ENCODE measurements at places on chromosomes 5 and 9. TPM values are rescaled to one million over a fixed set of nuclear protein-coding genes. Genes with fewer than 3 reads are reported as not detected.

GRCh38 chr9:37760416-37761161 lies 7.0 kb downstream of the TRMT10B start:
- no peak for DNase-seq

DNA sequence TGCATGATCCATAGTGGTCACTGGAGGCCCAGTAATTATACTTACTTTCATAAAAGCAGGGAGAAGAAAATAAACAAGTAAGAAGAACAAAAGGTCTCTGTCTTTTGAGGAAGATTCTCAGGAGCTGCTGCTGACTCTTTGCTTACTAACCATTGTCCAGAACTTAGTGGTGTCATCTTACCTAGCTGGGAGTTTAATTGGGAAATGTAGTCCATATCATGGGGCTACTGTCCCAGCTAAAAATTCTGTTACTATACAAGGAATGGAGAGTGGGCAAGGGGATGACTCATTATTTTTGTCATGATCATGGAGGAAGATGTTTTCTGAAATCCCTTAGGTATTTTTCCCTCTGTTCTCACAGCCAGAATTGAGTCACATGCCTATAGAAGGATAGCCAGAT lies 639.3 kb downstream of the MTRR start:
- DNase-seq, result no peak

DNA sequence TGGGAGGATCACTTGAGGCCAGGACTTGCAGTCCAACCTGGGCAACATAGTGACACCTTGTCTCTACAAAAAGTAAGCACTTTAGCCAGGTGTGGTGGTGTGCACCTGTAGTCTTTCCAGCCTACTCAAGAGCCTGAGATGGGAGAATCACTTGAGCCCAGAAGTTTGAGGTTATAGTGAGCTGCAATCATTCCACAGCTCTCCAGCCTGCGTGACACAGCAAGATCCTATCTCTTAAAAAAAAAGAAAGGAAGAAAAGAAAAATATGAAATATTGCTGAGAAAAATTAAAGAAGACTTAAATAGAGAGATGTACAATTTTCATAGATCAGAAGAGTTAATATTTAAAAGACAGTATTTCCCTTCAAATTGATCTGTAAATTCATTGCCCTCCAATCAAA lies 76.4 kb downstream of the SMIM15 start:
- no peak for DNase-seq

- DNase-seq, result no peak
These were observed 248.6 kb downstream of the RFX3 start for GRCh38 chr9:3277200-3277599.

- DNase-seq, result no peak
These were observed 68.5 kb downstream of the GHR start for GRCh38 chr5:42491699-42492098.

- no peak for DNase-seq
These were observed 570.6 kb upstream of the KLF4 start for GRCh38 chr9:108060175-108060574.

DNA sequence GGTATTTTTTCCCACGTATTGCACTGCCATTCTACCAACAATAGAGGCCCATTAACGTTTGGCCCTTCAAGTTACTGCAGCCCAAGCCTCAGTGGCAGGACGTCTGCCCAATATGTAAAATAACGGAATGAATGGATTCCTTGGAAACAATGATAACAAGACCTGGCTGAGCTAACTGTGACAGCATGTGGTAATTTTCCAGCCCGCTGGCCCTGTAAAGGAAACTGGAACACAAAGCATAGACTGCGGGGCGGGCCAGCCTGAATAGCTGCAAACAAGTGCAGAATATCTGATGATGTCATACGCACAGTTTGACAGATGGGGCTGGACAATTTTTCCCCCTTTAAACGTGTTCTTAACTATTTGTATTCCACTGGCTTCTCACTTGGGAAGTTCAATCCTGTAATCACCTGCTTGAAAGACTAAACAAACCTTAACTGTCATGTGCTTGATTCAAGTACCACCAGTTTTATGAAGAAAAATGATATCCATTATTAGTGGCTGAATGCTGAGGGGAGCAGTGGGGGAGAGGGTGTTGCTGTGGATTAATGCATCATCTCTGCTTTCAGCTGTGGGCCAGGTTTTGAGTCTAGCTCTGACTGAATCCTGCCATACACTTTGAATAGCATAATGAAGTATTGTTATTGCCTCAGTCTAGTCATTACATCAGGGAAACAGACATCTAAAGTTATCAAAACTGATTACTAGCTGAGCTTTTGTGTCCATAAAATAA lies 323.9 kb downstream of the TMEM161B start:
- DNase-seq, result no peak

The RGS14 gene
- 56.3 TPM for polyA plus RNA-seq

The PKD2L2 gene
- not detected for polyA plus RNA-seq

- no peak for DNase-seq
These were observed 12.6 kb upstream of the TTC23L start for GRCh38 chr5:34826347-34826746.

The CNTNAP3 gene
- polyA plus RNA-seq, result 0.99 TPM

DNA sequence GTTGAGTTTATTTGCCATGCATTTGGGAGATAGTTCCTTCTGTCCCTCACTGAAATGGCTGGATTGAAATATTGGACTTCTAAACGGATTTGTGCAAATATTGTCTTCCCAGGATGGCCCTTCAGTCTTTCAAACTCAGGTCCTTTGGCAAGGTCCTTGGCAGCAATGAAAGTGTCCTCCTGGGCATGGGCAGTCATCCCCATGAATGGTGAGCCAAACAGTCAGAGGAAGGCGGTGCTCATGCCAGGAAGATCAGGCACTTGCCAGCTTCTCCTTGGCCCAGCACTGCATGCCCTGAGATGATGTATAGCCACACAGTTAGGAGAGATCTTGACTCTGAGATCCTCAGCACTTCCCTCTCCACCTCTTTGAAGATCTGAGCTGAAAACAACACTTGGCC lies 221.4 kb upstream of the KLF4 start:
- no peak for DNase-seq

- DNase-seq, result no peak
These were observed 16.9 kb downstream of the SLC25A48 start for GRCh38 chr5:135851186-135851914.

DNA sequence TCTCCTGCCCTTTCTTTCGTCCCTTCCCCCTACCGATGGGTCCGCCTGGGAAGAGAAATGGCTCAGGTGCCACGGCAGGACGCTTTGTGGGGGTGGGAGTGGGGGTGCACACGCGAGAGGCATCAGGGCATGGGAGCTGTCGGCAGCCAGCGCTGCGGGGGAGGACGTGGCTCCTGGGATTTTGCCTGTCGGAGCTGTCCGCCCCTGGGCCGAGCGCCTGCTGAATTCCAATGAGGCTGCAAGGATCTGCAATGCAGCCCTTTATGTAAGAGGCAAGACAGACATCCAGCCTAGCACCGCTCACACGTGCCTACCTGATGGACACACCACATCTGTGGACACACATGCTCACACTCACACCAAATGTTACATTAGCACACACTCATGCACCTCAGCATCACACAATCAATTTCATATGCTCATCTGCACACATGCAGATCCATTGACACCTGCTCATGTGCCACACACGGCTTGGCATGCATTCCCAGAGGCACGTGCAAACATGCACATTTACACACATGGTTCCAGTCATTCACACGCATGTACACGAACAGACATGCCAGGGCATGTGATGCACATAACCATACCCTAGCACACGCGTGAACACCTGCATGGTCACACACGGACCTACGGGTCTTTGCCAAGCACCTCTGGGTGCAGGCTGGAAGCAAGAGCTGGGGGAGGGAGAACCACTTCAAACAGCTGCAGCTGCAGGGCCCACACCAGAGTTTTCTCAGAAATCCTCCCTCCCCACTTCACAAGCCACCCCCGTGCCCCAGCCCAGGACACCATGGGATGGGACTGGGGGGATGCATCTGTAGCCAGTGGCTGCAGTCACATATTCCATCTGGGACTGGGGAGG lies 1.4 kb downstream of the GRIN1 start:
- no peak for DNase-seq

The PCDHB14 gene
- polyA plus RNA-seq, result 2.0 TPM

The RANBP17 gene
- polyA plus RNA-seq, result 2.0 TPM

- DNase-seq, result peak; percentile 19
These were observed 87.0 kb upstream of the NR5A1 start for GRCh38 chr9:124594225-124594624.

The ISOC1 gene
- 29.3 TPM for polyA plus RNA-seq

The LCN9 gene
- not detected for polyA plus RNA-seq

GRCh38 chr5:134240421-134240962 lies 14.6 kb upstream of the PPP2CA start:
- DNase-seq, result peak; percentile 84

The STC2 gene
- 2.1 TPM for polyA plus RNA-seq

The SPINK7 gene
- 1.8 TPM for polyA plus RNA-seq

DNA sequence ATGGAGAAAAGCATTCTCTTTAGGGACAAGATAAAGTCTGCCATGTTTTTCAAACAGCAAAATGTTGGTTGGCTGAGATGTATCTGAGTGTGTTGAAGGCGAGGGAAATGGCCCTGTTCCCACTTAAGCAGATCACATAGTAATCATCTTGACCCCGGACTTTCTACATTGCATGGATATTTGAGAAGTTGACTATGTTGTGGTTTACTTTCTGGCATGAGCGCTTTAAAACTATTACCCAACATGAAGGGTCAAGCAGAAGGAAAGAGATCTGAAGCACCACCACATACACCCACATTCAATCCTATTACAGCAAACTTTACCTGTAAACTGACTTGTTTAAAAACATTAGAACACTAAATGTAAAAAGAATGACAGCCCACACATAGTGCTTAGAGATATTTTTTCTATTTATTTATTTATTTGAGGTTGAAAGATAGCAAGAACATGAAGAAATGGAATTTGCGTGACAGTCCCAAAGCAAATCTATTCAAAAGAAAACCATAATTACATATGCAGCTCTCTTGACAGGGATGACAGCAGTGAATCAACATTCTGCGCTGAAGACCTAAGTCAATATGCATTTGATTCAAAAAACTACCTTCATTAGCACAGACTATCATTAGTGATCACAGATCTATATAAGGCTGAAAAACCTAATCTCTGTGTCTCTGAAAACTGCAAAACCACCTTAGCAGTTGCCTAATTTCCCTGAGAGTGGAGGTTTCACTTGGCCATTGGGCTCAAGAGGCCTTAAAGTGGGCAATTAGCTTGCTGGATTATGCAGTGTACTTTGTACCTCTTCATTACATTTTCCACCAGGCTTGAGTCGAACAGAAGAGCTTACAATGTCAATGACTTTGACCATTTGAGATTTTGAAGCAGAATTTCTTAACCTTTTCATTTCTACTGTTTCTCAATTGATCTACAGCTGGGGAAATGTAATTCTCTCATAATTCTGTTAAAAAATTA lies 195.0 kb downstream of the PDE4D start:
- DNase-seq, result no peak

The PCDHGA4 gene
- 0.13 TPM for polyA plus RNA-seq

DNA sequence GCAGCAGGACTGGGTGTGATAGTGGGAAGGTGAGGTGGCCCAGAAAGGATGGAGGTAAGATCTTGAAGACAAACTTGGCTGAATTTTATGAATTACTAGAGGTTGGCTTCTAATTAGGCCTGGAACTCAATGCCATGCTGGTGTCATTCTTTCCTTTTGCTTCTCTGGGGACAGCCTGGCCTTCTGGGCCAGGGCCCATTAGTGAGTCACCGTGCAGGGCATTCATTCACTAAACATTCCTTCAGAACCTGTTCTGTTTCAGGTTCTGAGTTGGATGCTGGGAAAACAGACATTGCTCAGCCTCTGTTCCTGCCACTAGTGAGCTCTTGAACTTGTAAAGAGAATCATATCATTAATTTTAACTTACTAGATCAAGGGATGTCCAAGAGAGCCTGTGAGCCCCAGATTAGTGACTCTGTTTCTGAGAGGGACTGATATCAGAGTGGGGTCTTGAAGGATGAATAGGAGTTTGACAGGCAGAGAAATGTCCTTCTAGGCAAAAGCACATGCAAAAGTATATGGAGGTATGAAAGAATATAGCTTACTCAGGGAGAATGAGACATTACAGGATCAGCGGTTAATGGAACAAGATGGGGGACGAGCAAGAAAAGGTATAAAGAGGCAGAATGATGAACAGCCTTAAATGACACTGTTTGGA lies 66.5 kb downstream of the LHX2 start:
- no peak for DNase-seq

DNA sequence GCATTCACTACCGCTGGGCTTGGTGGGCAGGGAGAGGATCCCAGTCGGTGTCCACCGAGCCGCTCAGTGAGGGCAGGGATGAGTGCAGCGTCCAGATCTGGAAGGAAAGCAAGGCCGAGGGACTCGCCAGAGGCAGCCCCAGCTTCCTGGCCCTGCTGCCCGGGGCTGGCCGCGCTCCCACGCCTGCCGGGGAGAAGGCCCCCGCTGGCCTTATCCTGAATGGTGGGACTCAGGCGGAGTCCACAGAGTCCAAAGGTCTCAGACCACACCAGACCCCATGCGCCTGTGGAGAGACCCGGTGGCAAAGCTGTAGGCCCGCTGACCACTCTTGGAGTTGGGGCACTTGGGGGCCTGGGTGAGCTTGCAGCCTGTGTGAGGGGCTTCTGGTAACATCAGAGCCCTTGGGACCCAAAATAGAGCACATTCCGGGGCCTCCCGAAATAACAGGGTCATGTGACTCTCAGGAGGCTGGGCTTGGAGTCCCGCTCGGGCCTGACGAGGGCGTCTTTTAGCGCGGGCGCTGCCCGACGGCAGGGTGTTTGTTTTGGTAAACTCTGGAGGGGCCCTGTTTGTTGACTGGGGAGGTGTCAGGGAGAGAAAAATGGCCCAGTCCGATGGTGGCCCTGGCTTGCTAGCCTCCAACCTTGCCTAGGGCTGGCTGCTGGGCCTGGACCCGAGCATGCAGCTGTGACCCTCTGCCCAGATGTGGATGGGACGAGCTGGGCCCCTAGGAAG lies 2.8 kb downstream of the RXRA start:
- DNase-seq, result no peak

The PFDN1 gene
- 85.8 TPM for polyA plus RNA-seq

DNA sequence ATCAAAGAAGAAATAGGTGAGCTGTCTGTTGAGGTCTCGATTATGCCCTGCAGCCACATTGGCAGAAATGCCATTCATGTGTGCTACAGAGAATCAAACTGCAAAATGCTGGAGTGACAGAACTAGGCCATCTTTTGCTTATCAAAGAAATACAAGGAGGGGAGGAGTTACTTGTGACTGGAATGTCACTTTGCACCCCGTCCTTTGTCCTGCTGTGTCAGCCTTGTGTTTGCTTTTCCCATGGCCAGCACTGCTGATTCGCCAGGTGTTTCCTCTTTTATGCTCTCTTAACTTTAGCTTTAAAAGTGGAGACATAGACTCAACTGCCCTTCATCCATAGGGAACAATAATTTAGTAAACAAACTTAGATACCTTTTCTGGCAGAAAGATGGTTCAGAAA lies 54.3 kb downstream of the SLC46A2 start:
- no peak for DNase-seq

DNA sequence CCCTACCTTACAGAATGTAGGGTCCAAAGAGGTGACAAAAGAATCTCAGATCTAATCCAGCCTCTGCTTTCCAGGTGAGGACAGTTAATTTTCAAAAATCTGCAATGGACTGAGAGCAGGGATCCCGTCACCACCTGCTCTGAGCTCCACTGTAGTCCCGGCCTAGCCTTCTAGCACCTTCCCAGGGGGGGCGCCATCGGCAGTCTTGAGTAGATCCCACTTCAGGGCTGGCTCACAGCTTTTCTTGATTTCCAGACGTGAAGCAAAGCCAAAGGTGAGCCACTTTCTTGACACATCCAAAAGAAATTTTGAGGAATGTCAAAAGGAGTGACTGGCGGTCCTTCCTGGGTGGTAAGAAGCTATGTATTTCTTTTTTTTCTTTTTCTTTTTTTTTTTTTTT lies 114.1 kb downstream of the SYK start:
- DNase-seq, result no peak
